ENCODE measurements at places on chromosomes 2 and 18.

GRCh38 chr18:12776821-12777471, 74.1 kb downstream of the PSMG2 start:
- no peak for DNase-seq

DNA sequence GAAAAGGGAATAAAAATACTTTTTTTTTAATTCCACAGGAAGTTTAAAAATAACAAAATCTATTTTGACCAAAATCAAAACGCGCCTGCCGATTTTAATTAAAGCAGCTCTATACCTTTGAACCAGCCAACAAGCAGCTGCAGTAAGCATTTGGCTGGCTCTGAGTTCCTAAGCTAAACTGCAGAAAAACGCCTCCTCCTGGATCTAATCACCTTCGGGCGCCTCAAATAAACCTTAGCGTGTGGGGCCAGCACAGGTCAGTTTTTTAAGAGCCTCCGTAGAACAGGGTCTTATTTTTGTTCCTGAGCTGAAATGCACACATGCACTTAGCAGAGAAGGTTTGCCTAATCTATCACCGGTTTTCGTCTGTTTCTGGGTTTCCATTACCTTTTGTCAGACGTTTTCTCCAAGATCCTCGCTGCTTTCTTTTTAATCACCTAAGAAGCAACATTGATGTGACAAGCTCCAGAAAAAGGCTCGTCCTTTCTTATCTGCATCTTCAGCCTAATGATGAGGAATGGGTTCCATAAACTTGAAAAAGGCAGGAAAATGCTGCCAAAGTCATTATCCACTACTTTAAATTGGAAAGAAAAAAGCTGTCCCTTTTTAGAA, 64.7 kb upstream of the HNRNPA3 start:
- DNase-seq = no peak

- no peak for DNase-seq
These were observed 164.6 kb upstream of the RMP24 start for GRCh38 chr18:35807811-35808335.

DNA sequence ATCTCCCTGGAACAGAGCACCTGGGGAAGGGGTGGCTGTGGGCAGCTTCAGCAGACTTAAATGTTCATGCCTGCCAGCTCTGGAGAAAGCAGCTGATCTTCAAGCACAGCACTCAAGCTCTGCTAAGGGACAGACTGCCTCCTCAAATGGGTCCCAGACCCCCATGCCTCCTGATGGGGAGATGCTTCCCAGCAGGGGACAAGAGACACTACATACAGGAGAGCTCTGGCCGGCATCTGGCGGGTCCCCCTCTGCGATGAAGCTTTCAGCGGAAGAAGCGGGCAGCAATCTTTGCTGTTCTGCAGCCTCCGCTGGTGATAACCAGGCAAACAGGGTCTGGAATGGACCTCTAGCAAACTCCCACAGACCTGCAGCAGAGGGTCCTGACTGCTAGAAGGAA, 294.8 kb downstream of the RND3 start:
- DNase-seq = no peak

GRCh38 chr2:124258140-124258880, 233.2 kb downstream of the CNTNAP5 start:
- peak; percentile 42 for DNase-seq
